HFFc6 (cell line): ENCODE measurements at places on chromosomes 3 and 15.

DNA sequence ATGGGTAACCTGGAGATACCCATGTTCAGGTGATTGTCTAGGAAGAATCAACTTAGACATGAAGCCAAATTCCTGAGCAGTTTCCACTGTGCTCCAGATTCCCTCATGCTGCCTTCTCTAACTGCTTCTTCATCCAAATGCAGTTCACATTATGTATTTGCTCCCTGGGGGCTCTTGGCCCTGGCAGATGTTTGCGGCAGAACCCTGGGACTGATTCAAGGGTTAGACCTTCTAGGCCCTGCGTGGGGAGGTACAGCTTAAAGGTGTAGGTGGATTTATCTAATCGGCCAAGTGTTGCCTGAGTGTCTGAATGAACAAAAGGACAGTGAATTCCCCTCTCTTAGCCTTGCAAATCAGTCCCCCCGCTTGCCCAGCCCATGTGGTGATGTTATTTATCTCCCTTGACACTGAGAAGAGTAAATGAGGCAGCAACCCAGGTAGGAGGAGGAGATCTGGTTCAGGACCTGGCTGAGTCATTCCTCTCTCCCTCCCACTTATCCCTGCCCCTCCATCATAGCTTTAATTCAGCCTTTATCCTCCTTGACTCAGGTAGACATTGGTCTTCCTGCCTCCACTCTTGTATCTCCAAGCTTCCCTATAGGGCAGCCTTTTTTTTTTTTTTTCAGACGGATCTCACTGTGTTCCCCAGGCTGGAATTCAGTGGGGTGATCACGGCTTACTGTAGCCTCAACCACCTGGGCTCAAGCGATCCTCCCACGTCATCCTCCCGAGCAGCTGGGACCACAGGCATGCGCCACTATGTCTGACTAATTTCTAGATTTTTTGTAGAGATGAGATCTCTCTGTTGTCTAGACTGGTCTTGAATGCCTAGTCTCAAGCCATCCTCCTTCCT is 54.8 kb downstream of the MAGEF1 start:
- H3K27ac ChIP-seq, result no peak overlapping the region
- H3K27me3 ChIP-seq, result peaks cover 4% of the 10 kb centered on the region

GRCh38 chr15:80920271-80920699 is 69.3 kb downstream of the MESD start:
- H3K4me1 ChIP-seq, result peaks cover 12% of the 10 kb centered on the region
- no peak overlapping the region for H3K27ac ChIP-seq
- DNase-seq, result no peak
- H3K27me3 ChIP-seq, result peaks cover 20% of the 10 kb centered on the region

DNA sequence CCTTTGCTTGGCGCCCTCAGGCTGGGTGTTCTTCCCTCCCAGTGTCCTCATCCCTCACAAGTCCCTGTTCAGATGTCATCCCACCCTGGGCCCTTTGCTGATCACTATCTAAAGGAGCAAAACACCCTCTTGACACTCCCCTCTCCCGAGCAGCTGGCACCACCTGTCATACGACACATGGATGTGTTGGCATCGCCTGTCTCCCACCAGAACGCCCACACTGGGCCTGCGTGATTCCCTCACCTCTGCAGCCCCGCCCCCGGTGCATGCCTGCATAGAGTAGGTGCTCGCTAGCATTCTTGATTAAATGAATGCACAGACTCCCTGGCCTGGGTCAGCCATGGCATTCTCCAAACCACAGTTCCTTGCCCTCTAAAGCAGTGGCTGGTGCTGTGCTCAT is 75.8 kb downstream of the DNAJB8 start:
- no peak overlapping the region for H3K27ac ChIP-seq
- no peak for DNase-seq
- no peaks in the 10 kb centered on the region for H3K36me3 ChIP-seq
- H3K4me3 ChIP-seq, result no peak overlapping the region
- peaks cover 5% of the 10 kb centered on the region; the same call in 1 of the 2 replicates for H3K4me1 ChIP-seq

- H3K27ac ChIP-seq, result no peak overlapping the region
- no peak for DNase-seq
- no peak overlapping the region for H3K4me3 ChIP-seq
- peaks cover 22% of the 10 kb centered on the region for H3K4me1 ChIP-seq
Measured at GRCh38 chr15:74220475-74221248, 15.5 kb upstream of the CCDC33 start.

DNA sequence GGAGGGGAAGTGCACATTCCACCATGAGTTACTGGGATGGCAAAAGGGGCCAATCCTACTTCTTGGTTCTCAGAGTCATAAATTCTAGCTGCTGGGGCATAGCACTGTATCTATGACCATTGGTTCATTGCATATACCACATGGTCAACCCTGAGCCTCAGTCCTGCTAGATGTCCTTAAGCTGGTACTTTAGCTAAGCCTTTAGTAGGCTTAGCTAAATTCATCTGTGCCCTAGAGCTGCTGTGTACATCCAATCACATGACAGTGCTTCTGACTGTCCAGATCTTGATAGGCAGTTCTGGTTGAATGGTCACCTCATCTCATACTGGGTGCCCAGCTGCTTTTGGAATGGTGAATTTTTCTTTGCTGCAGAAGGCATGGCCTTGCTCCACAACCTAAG is 8.2 kb downstream of the NDUFB4 start:
- H3K36me3 ChIP-seq, result peaks cover 20% of the 10 kb centered on the region
- H3K27me3 ChIP-seq, result no peaks in the 10 kb centered on the region; the same call in 1 of the 2 replicates
- no peak overlapping the region for H3K27ac ChIP-seq
- no peak overlapping the region for H3K4me3 ChIP-seq

GRCh38 chr3:93969443-93969842 is 4.3 kb downstream of the PROS1 start:
- peaks cover 3% of the 10 kb centered on the region for H3K27me3 ChIP-seq
- DNase-seq, result peak; percentile 16
- no peak overlapping the region for H3K4me3 ChIP-seq
- H3K27ac ChIP-seq, result no peak overlapping the region
- H3K36me3 ChIP-seq, result no peaks in the 10 kb centered on the region

GRCh38 chr3:170421111-170421641 is 2.5 kb downstream of the CLDN11 start:
- H3K4me3 ChIP-seq, result peak overlapping the region; percentile 82
- H3K36me3 ChIP-seq, result peaks cover 10% of the 10 kb centered on the region; the same call in 1 of the 2 replicates
- H3K27me3 ChIP-seq, result peaks cover 7% of the 10 kb centered on the region; the same call in 1 of the 2 replicates
- H3K27ac ChIP-seq, result peak overlapping the region; percentile 58; the same call in 1 of the 2 replicates

- no peak overlapping the region for H3K27ac ChIP-seq
- H3K4me1 ChIP-seq, result no peaks in the 10 kb centered on the region
- peaks cover 11% of the 10 kb centered on the region for H3K27me3 ChIP-seq
- H3K4me3 ChIP-seq, result no peak overlapping the region
- no peak for DNase-seq
- H3K36me3 ChIP-seq, result no peaks in the 10 kb centered on the region
Measured at GRCh38 chr3:38949994-38950393, 101.8 kb downstream of the SCN11A start.

DNA sequence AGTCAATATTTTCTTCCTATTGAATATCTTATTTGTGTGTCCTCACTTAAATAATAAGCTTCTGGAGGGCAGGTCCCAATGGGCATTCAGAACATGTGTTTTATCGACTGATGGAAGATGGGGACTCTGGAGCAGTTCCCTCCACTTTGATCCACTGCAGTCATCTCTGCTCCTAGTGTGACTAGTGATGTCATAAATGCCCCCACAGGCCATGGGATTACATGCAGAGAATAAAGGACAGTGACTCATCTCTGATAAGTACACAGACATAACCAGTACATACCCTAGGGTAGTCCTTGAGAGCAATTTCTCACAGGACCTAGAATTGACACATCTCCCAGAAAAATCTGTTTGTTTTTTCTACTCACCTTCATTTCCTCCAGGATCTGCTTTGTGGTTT is 49.4 kb upstream of the FMN1 start:
- peak; percentile 69 for DNase-seq
- no peaks in the 10 kb centered on the region for H3K36me3 ChIP-seq
- peaks cover 19% of the 10 kb centered on the region for H3K27me3 ChIP-seq
- no peak overlapping the region for H3K27ac ChIP-seq

GRCh38 chr15:29873264-29873663 is 51.0 kb upstream of the TJP1 start:
- H3K27ac ChIP-seq, result no peak overlapping the region
- no peak overlapping the region for H3K4me3 ChIP-seq
- DNase-seq, result no peak

DNA sequence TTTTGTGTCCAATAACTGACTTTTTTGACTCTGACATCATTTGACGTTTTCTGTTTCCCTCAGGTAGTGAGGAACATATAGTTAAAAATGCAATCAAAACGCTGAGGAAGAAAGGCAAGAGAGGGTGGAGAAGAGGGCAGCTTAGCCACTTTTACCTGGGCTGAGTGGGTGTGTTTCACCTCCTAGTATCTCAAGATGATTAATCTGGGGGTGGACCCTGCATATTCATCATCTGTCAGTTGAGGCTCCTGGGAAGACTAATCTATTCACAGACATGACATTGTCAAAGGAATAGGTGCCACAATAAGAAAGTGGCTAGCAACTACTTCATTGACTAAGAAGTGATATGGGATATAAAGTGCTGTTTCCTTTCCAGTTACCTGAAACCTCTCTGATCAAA is 331.5 kb upstream of the RARB start:
- H3K4me3 ChIP-seq, result no peak overlapping the region
- H3K36me3 ChIP-seq, result no peaks in the 10 kb centered on the region
- no peak overlapping the region for H3K27ac ChIP-seq
- no peak for DNase-seq

- peaks cover 9% of the 10 kb centered on the region for H3K27me3 ChIP-seq
- no peak overlapping the region for H3K27ac ChIP-seq
Measured at GRCh38 chr3:133461291-133461690, 61.4 kb downstream of the BFSP2 start.

DNA sequence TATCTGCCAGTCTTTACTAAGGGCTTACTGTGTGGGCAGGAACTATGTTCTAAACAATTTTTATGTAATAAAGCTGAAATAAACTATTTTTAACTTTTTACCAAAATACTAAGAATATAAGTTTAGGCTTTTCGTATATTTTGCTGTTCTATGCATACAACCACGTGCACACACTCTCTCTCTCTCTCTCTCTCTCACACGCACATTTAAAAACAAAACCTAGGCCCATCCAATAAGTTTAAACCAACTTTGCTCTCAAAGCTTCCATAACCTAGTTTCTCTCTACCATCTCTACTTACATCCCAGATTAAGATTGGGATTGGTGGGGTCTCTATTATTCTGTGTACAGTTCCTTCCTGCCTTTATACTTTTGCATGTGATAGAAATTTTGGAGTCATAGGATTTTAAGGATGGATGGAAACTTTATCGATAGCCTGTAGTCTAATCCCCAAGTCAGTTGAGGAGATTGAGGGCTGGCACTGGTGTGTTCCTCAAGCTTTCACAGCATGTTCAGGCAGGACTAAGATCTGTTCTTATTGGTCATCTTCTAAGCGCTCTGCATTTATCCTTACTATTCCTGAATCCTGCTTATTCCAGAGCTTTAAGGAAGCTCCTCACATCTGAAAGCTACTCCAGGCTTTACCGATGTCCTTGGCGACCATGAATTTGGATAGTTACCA is 1.8 kb downstream of the GPR171 start:
- DNase-seq, result no peak
- no peaks in the 10 kb centered on the region for H3K27me3 ChIP-seq
- H3K4me3 ChIP-seq, result no peak overlapping the region
- H3K36me3 ChIP-seq, result no peaks in the 10 kb centered on the region
- H3K27ac ChIP-seq, result no peak overlapping the region

GRCh38 chr3:140863580-140864009 is 78.0 kb upstream of the SLC25A36 start:
- H3K4me1 ChIP-seq, result no peaks in the 10 kb centered on the region
- no peak overlapping the region for H3K27ac ChIP-seq
- peaks cover 3% of the 10 kb centered on the region for H3K27me3 ChIP-seq
- DNase-seq, result peak; percentile 51

- peaks cover 12% of the 10 kb centered on the region for H3K4me1 ChIP-seq
- H3K4me3 ChIP-seq, result no peak overlapping the region
- DNase-seq, result peak; percentile 33
- H3K36me3 ChIP-seq, result peaks cover 1% of the 10 kb centered on the region; the same call in 1 of the 2 replicates
- no peak overlapping the region for H3K27ac ChIP-seq
- peaks cover 4% of the 10 kb centered on the region for H3K27me3 ChIP-seq
Measured at GRCh38 chr3:46908294-46908985, 30.9 kb downstream of the PTH1R start.

- peak overlapping the region; percentile 76 for H3K4me3 ChIP-seq
- H3K36me3 ChIP-seq, result peaks cover 6% of the 10 kb centered on the region; the same call in 1 of the 2 replicates
- peak; percentile 95 for DNase-seq
- H3K27ac ChIP-seq, result peak overlapping the region; percentile 89
- H3K27me3 ChIP-seq, result peaks cover 2% of the 10 kb centered on the region
- peaks cover 69% of the 10 kb centered on the region for H3K4me1 ChIP-seq
Measured at GRCh38 chr3:10192953-10193691, 28.4 kb downstream of the IRAK2 start.

DNA sequence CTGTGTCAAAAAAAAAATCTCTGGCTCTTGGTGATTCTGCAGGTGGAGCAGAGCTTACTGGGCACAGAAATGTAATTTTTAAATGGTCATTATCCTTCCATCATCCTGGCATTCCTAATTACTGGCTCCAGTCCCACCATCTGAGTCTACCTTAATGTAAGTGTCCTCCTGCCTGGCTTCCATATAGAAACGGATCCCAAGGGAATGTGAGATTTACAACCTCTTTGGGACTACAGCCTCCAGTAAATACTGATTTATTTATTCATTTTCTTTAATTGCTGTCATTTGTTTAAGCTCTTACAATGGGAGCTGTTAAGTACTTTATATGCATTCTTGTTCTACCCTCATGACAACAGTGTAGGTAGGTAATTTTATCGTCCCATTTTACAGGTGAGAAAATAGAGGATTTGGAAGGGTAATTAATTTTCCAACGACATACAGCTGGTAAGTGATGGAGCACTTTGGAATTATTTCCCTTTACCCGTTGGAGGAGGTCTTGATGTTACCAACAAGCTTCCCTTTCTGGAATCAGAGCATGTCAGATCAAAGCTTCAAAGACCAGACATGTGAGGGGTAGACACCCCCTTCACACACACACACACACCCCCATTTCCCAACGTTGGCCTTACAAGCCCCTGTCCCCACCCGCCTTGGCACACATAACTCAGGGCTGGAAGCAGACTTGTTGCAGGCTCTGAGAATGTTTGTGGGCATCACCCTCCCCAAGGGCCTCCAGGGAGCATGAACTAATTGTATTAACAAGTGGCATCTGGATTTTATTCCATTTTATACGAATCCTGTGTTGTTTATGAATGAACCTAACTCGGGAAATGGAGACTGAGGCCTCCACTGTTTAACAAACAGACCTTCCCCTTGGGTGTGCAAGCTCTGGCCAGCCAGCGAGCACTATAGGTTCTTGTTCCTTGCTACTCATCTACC is 116.9 kb downstream of the ALDH1A2 start:
- DNase-seq, result no peak
- no peaks in the 10 kb centered on the region for H3K4me1 ChIP-seq
- no peak overlapping the region for H3K27ac ChIP-seq
- no peak overlapping the region for H3K4me3 ChIP-seq
